ENCODE measurements at places on chromosomes 12 and 14. TPM values are rescaled to one million over a fixed set of nuclear protein-coding genes. Genes with fewer than 3 reads are reported as not detected.

DNA sequence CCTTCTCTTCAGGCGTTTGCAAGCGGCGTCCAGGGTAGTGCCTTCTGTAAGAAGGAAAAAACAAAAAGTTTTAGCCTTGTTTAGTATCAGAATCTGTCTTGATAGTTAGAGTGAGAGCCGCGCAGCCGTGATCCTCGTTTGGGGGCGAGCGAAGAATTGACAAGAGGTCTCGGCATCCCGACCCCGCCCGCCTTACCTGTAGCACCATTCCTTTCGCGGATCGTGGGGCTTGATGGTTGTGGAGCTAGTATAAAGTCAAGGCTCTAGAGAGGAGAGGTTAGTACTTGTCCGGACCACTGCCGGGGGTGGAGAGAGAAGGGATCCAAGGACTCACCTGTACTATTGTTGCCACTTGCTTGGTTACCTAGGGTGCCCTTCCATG is 494 bp downstream of the TMTC3 start:
- no peak for DNase-seq

- no peak for DNase-seq
These were observed 444.7 kb upstream of the FBXO33 start for GRCh38 chr14:39876916-39877315.

- no peak for DNase-seq
These were observed 485.6 kb upstream of the TMEM132C start for GRCh38 chr12:127781336-127781735.

The CMA1 gene
- not detected for total RNA-seq

The PPP1R1A gene
- not detected for total RNA-seq

The WSCD2 gene
- total RNA-seq = 1.9 TPM

DNA sequence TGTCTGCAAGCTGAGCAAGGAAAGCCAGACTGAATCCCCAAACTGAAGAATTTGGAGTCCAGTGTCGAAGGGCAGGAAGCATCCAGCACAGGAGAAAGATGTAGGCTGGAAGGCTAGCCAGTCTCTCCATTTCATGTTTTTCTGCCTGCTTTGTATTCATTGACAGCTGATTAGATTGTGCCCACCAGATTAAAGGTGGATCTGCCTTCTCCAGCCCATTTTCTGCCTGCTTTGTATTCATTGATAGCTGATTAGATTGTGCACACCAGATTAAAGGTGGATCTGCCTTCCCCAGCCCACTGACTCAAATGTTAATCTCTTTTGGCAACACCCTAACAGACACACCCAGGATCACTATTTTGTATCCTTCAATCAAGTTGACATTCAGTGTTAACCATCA is 85.3 kb downstream of the PLBD1 start:
- DNase-seq = no peak
